Fibroblast of mammary gland (primary cell): ENCODE measurements at places on chromosomes 13 and 19.

DNA sequence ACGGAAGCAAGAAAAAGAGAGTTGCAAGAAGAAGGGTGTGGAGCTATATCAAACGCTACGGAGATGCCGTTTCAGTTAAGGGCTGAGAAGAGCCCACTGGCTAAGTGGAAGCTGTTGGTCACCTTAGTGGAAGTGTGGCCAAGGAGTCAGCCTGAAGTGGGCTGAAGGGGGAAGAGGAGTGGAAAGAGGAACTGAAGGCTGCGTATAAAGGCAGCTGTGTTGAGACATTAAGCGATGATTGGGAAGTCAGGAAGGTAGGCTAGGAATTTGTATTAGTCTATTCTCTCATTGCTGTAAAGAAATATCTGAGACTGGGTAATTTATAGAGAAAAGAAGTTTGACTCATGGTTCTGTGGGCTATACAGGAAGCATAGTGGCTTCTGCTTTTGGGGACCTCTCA, 14.1 kb upstream of the FRY start:
- no peak for DNase-seq

DNA sequence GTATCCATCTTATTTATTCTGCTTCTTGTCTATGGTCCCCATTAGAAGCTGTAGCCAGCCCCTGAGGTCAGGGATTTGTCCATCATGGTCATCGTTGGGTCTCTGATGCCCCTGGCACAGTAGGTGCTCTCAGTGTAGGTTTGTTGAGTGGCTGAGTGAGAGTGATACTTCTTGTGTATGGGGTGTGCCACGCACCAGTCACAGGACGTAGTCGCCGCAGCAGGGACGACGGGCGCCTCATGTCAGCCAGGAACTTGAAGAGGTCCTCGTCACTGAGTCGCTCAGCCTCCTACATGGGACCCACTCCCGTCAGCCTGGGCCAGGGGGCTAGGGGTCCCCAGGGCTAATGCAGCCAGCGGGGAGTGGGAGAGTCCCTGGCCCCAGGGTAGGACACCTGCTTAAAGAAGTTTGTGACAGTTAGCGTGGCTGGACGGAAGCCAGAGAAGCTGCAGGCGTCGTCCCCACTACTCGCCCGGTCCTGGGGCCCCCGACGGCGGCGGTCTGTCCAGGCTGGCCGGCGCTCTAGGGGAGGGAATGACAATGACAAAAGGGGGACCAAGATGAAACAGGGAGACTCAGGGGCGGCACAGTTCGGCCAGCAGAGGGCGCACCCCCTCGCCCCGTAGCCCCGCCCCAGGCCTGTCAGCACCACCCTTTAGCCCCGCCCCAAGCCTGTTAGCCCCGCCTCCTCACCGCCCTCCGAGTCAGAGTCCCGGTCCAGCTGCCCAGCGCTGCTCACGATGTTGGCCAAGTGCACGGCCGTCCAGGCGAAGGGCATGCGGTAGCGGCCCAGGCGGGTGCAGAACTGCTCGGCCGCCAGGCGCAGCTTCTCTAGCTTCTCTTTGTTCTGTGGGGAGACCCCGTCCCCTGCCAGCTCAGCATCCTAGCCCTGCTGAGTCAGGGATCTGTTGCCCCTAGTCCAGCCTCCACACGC, 3.7 kb downstream of the ANGPTL8 start:
- peak; percentile 72 for DNase-seq

DNA sequence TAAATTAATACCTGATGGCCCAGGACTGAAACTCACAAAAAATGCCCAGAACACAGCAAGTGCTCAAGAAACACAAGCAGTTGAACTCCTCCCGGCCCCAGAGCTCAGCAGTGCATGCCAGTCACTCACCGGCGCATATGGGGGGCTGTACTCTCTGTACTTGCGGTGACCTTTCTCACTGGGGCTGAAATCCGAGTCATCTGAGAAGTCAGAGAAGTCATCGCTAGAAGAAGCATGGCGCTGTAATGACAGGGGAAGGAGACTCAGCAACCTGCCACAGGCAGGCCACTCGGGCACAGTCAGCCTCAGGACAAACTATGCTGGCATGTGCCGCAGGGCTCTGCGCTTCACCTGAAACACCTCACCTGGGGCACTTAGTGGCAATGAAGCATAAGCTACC, 19.7 kb downstream of the ZC3H4 start:
- no peak for DNase-seq

GRCh38 chr13:91101381-91101780, 246.1 kb upstream of the MIR17HG start:
- DNase-seq: no peak

- peak; percentile 34 for DNase-seq
These were observed 297.3 kb downstream of the ZNF536 start for GRCh38 chr19:30669329-30670010.
